Endothelial cell of umbilical vein (primary cell): ENCODE measurements at places on chromosomes 6 and 20.
A peak's percentile ranks its signal among the peaks of the same experiment; 100 is the strongest.

GRCh38 chr20:20217621-20218020 is 150.3 kb upstream of the INSM1 start:
- no peak for DNase-seq

DNA sequence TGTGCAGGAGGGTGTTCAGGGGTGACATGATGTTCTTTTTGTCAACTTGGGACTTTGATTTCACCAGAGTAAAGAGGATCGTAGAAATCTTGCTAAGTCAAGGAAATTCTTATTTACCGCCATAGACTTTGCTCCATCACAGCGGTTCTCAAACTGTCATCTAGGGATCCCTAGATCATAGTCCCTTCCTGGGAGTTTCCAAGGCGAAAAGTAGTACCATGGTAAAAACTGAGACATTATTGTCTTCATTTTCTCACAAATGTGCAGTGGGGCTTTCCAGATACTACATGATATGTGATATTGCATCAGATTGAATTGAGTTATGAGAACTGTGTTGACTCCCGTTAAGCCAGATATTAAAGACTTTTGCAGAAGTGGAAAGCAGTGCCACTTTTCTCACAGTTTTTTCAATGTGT is 79.7 kb downstream of the JARID2 start:
- DNase-seq = no peak

- no peak for DNase-seq
These were observed 530.2 kb upstream of the HTR1E start for GRCh38 chr6:86407128-86407527.

GRCh38 chr20:47427067-47427466 is 70.6 kb upstream of the ZMYND8 start:
- no peak for DNase-seq

DNA sequence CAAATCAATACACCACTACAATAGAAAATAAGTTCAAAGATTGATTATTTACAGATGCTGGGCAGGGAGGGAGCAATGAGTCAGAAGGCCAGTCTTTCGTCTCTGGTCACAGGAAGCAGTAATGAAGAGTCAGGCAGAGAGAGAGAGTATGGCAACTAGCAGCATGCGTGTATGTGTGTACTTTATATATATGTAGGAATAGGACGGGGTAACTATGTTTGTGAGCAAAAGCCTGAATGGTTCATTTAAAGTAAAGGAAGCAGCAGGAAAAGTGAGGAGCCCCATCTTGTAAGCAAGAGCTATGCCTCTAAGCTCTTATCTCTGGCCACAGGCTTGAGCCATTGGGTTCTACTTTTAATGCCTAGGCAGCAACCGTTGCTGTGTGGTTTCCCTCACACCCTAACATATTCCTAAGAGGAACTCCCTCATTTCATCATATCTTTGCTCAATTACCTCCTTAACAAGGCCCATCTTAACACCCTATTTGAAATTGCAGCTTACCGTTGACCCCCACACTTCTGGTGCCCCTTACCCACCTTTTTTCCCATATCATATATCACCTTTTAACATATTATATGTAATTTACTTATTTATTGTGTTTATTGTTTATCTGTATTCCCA is 66.6 kb downstream of the AFG1L start:
- DNase-seq = no peak

GRCh38 chr6:157143890-157144798 is 179.2 kb downstream of the TMEM242 start:
- peak; percentile 53 for DNase-seq

- no peak for DNase-seq
These were observed 6.0 kb downstream of the LAMA5 start for GRCh38 chr20:62360854-62361798.

- no peak for DNase-seq
These were observed 201.0 kb downstream of the LRFN2 start for GRCh38 chr6:40386200-40386599.

DNA sequence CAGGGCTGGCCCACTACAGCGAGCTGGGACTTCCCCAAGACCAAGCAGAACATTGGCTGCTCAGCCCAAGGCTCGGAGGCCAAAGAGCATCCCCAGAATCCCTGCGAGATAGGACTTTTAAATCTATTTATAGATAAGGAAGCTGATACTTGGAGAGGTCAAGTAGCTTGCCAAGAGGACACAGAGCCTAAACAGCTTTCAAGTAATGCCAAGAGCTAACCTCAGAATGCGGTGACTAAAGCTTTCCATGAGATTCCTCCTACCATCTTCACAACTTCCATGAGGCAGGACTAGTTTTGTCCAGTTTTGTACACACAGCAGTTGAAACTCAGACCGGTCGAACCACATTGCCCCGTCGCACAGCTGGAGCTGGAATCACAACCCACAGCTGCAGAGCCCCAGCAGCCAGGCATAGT is 168.1 kb upstream of the TOP1 start:
- DNase-seq = no peak

DNA sequence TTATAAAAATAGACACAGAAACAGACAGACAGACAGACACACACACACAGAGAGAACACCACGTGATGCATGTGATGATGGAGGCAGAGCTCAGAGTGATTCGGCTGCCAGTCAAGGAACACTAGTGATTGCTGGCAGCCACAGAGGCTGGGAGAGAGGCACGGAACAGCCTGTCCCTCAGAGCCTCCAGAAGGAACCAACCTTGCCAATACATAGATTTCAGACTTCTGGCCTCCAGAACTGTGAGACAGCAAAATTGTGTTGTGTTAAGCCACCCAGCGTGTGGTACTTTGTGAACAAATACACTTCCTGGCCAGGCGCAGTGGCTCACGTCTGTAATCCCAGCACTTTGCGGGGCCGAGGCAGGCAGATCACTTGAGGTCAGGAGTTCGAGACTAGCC is 9.5 kb upstream of the PARD6B start:
- DNase-seq = no peak

GRCh38 chr20:59421920-59422637 is 121.7 kb downstream of the EDN3 start:
- no peak for DNase-seq

- DNase-seq = no peak
These were observed 108.9 kb downstream of the COL12A1 start for GRCh38 chr6:75096966-75097365.

DNA sequence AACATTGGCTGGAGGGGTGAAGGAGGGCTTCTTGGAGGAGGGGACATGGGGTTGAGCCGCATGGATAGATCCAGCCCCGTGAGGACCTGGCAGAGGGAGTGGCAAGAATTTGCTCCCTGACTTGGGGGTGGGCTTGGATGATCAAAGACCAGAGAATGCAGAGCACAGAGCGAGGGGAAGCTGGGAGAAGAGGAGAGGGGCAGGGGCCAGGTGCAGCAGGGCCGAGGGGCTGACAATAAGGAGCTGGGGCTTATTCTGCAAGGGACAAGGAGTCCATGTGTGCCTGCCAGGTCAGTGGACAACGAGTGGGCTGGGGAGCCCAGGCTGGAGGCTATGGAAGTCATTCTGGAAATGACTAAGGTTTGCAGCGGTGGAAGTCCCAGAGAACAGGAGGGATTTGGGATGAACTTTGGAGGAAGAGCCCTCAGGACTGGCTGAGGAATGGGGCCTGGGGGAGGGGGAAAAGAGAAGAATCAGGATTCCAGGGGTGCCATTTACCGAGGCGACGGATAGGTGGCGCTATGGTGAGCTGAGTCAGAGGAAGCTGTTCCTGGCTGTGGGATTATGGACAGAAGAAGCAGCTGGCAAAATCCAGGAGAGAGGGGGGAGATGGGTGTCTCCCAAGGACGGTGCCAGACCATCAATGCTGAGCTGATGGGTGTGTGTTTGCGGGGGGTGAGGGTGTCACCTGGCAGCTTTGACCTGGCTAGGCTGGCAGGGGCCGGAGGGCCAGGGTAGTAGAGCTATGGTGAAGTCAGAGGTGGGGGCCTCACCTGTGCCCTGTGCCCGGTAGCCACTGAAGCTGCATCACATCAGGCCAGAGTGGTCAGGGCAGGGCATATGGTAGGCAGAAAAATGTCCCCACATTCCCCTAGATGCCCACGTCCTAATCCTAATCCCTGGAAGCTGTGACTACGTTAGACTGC is 7.8 kb downstream of the KCNG1 start:
- peak; percentile 49 for DNase-seq

- DNase-seq = no peak
These were observed 524.6 kb upstream of the CDH4 start for GRCh38 chr20:60727425-60727824.

GRCh38 chr6:105263685-105264610 is 84.1 kb upstream of the POPDC3 start:
- no peak for DNase-seq

DNA sequence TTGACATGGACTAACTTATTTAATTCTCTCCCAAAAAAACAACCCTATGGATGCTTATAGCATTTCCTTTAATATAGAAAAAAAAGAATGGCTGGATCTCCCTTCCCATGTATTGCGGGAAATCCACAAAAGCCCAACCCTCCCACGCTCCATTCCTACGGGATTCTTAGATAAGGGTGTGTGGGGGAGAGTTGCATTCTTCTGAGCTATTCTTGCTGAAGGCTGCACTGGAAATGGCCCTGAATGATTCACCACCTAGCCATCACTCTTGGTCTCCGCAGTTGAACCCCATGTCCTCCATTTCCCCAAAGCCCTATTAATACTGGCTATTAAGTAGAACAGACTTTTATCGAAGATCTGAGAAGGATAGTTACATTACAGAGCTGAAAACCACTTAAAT is 41.9 kb upstream of the ADGRF5 start:
- DNase-seq = peak; percentile 38

DNA sequence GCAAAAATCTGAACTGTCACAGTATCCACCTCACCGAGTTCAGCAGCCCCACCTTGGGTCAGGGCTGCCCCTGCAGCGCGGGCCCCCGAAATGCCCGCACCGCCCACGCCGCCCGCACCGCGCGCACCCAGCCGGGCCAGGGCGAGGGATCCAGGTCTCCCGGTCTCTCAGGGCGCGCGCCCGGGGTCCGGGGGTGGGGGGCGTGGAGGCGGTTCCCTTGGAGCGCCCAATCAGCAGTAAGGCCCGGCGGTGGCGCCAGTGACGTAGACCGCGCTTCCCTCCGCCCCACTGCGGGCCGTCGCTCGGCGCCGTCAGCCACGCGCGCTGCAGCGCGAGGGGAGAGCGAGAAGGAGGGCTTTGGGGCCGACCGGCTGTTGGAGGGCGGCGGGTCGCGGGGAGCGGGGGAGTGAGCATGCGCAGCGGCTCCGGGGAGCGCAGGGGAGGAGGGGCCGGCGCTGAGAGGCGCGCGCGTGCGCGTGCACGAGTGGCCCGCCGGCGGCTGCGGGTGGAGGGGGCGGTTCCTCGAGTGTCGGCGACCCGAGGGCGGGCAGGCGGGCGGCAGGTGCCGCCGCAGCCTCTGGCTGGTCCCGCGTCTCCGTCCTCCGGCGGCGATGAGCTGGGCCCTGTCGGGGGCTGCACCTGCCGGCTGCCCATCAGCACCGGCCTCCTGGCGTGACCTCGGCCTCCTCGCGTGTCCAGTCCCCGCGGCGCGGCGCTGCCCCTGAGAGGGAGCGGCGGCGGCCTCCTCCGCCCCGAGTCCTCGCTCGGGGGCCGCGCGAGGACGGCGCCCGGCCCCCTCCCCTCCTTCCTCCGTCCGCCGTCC is at the start of gene TMEM170B:
Gene TMEM170B (plus strand): TSS at position 521 of the 823 bp plus-strand sequence. CDS start 529 bp downstream, outside the sequence.
- peak; percentile 93 for DNase-seq

- DNase-seq = peak; percentile 74
These were observed 156.3 kb downstream of the SOBP start for GRCh38 chr6:107646176-107646575.

DNA sequence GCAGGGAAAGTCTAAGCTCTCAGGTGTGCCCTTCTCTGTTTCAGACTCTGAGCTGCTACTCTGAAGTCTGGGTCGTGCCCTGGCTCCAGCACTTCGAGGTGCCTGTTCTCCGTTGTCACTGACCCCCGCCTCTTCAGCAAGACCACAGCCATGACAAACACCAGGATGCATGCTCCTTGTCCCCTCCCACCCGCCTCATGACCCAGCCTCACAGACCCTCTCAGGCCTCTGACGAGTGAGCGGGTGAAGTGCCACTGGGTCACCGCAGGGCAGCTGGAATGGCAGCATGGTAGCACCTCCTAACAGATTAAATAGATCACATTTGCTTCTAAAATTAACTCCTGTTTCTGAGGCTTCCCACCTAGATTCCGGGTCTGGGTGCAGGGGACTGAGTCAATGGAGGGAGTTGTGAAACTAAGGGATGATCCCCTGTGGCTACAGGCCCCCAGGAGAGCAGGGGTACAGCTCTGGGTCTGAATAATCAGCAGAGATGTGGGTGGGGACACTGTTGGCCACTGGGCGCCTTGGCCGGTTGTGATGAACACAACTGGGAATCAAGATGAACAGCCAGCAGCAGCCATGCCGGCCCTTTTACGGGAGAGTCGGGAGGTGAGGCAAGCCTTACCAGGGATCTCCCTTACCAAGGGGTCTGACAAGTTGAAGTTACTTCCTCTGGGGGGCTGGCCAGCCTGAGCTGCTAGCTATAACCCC is 10.7 kb downstream of the CST7 start:
- no peak for DNase-seq

GRCh38 chr6:57262488-57262887 is 40.4 kb upstream of the RAB23 start:
- DNase-seq = no peak

DNA sequence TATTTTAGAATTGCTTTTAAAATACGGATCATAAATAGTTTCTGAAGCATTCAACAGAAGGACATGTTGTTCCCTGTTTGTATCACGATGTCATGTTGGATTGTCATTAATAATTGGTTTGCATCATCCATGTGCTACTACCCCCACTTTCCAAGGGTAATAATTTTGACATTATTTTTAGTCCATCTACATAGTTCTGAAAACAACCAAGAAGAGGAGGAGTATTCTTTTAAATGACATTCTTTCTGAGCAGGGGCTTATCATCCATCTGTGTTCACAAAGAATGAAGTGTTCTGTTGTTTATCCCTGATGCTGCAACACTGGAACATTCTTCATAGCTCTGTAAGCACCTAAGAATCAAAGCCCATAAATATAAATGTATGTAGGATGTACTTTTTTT is 151.0 kb upstream of the CITED2 start:
- no peak for DNase-seq

DNA sequence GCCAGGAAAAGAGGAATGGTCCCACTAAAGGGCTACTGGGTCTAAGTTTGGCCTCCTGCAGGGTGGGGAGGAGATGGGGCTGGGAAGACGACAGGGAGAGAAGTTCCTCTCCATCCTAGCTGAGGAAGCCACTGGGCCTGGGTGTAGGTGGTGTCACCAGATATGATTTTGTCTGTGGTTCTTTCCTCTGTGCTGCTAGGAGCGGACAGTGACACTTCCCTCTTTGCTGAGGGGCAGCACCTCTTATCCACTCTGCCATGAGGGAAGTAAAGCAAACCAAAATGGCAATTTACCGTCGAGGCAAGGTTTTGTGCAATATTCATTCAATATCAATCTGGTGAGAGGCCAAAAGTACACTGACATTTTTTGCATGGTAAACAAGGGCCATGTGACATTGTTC is 33.0 kb upstream of the NR2E1 start:
- DNase-seq = no peak

DNA sequence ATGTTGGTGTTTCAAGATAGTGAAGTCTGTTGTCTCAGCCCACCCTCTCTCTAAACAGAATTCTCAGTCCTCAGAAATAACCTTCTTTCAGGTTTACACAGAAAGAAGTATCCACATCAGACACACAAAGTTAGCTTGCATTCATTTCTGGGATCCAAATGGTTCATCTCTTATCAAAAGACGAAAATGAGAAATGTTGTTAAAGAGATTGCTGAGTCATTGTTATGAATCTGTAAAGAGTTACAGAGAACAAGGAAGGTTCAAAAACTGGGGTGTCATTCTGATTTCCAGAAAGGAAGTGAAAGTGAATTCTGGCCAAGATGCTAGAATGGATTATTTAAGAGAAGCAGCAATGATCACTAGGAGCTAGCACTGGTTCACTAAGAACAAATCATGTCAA is 90.5 kb upstream of the ATXN1 start:
- DNase-seq = peak; percentile 4

GRCh38 chr6:156182356-156182755 is 594.8 kb upstream of the ARID1B start:
- peak; percentile 18 for DNase-seq

GRCh38 chr20:47350691-47351545 is 5.6 kb downstream of the ZMYND8 start:
- peak; percentile 71 for DNase-seq
